Thyroid gland (tissue), 4 donors: ENCODE measurements at places on chromosomes 13 and 19.

DNA sequence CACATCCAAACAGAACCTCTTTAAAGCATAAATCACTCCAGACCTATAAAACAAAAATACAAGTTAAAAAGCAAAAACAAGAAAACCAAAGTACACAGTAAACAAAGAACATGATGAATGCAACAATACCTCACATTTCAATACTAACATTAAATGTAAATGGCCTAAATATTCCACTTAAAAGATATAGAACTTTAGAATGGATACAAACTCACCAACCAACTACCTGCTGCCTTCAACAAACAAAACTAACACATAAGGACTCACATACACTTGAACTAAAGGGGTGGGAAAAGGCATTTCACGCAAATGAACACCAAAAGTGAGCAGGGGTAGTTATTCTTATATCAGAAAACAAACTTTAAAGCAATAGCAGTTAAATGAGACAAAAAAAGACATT, 44.9 kb upstream of the PABPC3 start:
- no peak overlapping the region for H3K27ac ChIP-seq
- H3K4me1 ChIP-seq: no peaks in the 10 kb centered on the region
- DNase-seq: no peak
- H3K27me3 ChIP-seq: peaks cover 5% of the 10 kb centered on the region
- H3K4me3 ChIP-seq: no peak overlapping the region

DNA sequence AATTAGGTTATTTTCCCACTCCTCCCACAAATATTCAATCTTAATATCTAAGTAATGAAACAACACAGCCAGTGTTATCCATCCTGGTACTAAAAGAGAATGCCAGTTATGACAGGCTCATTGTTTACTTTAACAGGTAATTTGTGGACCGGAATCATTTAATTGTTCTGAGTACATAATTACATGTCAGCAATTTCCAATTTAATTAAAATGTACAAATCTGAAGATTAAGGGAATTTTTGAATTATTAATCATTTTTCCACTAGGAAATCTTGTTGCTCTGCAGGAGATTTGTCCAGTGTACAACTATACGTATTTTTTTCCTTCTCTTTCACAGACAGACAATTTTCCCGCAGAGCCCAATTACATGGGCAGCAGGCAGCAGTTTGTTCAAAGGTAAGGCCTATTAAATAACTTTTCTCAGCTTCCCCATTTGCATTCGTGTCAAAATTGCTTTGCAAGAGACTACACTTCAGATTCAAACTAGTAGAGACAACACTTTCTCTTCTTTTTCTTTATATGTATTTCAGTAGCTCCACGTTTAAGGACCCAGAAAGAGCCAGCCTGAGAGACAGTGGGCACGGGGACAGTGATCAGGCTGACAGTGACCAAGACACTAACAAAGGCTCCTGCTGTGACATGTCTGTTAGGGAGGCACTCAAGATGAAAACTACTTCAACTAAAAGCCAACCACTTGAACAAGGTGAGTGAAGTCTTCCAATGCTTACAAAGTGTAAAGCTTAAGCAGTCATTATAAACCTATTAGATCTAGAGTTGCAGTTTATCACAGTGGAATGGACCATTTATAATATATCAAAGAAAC, 34.8 kb downstream of the PCDH17 start:
- H3K27me3 ChIP-seq: no peaks in the 10 kb centered on the region
- no peaks in the 10 kb centered on the region for H3K36me3 ChIP-seq
- no peak for DNase-seq
- H3K4me3 ChIP-seq: no peak overlapping the region

DNA sequence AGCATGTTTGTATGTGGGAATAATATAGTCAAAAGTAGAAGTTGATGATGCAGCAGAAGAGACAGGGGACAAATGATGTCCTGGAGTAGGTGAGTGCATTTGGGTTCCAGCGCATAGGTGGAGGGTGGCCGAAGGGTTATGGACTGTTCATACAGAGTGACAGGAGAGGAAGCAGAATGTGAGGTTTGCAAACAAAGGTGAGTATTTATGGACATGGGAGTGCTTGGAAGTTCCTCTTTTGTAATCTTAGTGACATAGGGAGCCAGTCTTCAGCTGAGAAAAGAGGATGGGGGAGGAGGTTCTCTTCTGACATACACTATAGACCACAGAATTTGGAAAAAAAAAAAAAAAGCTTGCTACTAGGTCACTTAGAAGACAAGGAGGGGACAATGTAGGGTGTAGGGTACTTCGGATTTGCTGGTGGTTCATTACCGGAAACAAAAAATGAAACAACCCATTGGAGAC, 331.6 kb downstream of the DLEU7 start:
- no peaks in the 10 kb centered on the region for H3K36me3 ChIP-seq
- no peak overlapping the region for H3K4me3 ChIP-seq
- H3K4me1 ChIP-seq: peaks cover 14% of the 10 kb centered on the region
- H3K27ac ChIP-seq: peak overlapping the region; percentile 77

- no peaks in the 10 kb centered on the region for H3K36me3 ChIP-seq
- DNase-seq: no peak
- no peak overlapping the region for H3K4me3 ChIP-seq
- no peaks in the 10 kb centered on the region for H3K27me3 ChIP-seq
- peaks cover 18% of the 10 kb centered on the region for H3K4me1 ChIP-seq
Observed at GRCh38 chr13:97267418-97268059, 45.4 kb downstream of the MBNL2 start.

DNA sequence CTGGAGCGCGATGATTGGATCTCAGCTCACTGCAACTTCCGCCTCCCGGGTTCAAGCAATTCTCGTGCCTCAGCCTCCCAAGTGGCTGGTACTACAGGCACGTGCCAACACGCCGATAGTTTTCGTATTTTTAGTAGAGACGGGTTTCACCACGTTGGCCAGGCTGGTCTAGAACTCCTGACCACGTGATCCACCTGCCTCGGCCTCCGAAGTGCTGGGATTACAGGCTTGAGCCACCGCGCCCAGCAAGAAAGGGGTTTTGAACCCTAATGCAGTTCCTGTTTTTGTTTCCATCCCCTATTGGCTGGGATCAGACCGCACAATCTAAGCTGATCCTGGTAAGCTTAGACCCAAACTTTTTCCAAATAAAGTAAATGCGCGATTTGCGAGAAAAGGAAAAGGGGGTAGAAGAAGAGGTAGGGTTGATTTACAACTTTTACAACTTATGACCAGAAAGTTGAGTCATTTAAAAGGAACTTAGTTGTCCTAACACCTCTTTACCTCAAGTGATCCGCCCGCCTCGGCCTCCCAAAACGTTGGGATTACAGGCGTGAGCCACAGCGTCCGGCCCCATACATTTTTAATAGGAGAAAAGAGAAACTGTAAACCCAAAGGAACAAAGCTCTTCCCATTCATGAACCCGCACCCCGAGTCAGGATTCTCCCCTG, 764 bp downstream of the ZNF626 start:
- H3K27ac ChIP-seq: peak overlapping the region; percentile 73
- DNase-seq: peak; percentile 16
- H3K36me3 ChIP-seq: peaks cover 6% of the 10 kb centered on the region
- no peaks in the 10 kb centered on the region for H3K27me3 ChIP-seq
